ENCODE measurements at places on chromosomes 2 and 18.

GRCh38 chr2:219296631-219297391 is 12.4 kb downstream of the PTPRN start:
- no peak for DNase-seq

GRCh38 chr2:216936954-216937357 is 77.1 kb upstream of the TNP1 start:
- no peak for DNase-seq

DNA sequence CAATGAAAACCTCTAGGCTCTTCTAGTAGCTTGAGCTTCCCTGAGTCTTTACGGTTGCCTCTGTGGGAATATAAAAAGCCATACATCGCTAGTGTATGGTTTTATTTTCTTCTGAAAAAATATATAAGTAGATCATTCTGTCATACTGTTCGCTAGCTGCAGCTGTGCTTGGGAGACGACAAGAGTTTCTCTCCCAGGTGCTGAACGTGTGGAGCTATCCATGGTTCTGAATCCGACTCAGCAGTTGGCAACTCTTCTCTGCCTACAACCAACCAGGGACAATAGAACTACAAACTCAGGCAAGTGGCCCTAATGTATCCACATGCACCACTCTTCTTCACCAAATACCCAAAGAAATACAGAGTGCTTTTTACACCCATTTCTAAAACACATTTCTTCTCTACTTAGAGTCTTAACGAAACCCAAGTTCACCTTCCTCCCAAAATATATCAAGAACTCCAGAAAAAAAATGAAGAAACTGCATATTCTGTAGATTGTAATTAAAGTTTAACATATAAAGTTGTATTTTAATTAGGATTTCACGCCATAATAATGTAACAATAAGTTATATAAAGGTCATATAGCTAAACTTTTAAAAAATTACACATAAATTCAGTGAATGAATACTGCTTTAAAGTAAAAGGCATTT is 2.2 kb upstream of the KCNH7 start:
- DNase-seq = no peak

DNA sequence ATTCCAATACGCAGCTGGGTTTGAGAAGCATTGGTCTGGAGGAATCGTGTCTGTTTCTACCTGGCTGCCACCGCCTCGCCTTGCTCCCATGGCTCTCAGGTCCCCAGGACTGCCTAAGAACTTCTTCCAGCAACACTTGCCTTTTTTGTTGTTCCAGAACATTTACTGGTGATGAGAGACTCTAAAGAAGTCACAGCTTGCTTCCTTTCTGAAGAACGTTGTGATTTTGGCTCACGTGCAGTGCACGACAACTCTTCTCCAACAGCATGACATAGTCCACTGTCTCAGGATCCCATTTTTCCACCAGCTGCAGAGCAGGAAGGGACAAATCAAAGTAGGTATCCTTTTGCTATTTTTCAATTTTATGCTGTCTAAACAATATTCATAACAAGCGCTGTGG is 940.9 kb downstream of the SLC4A3 start:
- DNase-seq = no peak

DNA sequence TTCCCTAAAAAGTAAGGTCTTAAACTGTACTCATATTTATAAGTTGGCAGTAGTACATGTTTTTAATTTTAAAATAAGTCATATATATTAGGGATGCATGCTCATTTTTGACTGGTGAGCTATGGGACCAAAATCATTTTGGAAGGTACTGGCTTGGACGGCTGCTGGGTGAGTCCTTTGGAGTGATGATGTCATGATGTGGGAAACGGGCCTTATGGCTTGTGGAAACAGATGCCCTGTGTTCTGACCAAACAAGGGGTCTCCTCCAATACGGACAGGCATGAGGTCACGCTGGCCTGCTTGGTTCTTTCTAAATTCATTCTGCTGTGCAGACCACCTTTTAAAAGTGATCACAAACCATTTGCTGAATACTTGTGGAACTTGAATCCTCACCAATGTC is 109.2 kb upstream of the MGAT5 start:
- DNase-seq = no peak

DNA sequence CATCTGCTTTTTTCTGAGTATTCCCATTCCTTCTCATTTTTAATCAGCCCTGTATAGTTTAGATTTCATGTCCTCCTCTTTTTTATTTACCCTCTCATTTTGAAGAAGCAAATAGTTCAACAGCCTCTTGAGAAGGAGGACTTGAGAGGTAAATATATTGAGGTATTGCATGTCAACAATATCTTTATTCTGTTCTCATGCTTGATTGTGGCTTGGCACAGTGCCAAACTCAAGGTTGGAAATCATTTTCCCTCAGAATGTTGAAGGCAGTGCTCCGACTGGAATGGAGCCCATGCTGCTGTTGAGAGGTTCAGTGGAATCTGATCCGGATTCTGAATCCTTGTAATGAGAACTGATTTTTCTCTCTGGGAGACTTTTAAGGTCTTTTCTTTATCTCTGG is 31.0 kb upstream of the GALNT3 start:
- no peak for DNase-seq

DNA sequence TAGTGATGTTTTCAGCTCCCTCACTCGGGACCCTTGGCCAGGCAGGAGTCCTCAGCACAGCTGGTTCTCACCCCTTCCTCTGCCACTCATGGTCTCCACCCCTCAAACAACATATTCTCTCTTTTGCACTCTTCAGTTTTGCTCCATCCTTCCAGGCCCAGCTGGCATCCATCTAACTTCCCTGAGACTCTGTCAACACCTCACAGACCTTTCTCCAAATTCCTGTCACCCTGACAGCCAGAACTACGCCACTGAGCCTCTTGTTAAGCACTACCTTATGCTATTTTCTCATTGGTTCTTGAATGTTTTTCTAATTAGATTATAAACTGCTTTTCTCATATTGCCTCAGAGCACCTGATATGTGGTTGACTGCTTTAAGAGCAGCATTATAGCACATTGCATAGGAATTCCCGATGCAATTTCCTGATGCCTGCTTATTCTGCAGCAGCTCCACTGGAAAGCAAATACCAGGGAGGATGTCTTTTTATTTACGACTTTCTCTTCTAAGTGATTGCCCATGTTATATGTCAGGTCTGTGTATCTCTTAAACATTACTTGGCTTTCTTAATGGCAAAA is 12.4 kb upstream of the INO80C start:
- DNase-seq = no peak

- DNase-seq = no peak
Measured at GRCh38 chr2:230330725-230331124, 3.7 kb downstream of the SP140L start.

- DNase-seq = peak; percentile 72
Measured at GRCh38 chr18:7566567-7567473, at the start of gene PTPRM. Gene PTPRM (plus strand): TSS chr18:7567316. CDS start chr18:7567819, 503 bp downstream.

Measured in GM19239 (cell line).